ENCODE measurements at places on chromosomes 2 and 18.

DNA sequence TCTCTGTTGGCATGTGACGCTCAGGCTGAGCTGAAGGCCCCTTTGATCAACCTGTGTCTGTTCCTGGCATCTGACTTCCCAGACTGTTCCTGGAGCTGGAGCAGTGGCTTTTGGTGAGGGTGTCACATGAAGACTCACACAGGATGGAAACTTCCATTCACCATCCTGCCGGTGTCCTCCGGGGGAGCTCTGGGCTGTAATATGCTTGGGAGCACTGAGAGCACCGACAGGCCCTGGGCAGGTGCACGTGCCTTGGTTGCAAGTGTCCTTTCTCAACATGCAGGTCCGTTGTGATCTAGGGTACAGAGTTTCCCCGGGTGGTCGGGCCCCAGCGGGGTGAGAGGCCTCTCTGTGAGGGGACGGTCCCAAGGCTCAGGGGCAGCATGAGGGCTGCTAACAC, 24.8 kb upstream of the GBX2 start:
- no peak for DNase-seq

DNA sequence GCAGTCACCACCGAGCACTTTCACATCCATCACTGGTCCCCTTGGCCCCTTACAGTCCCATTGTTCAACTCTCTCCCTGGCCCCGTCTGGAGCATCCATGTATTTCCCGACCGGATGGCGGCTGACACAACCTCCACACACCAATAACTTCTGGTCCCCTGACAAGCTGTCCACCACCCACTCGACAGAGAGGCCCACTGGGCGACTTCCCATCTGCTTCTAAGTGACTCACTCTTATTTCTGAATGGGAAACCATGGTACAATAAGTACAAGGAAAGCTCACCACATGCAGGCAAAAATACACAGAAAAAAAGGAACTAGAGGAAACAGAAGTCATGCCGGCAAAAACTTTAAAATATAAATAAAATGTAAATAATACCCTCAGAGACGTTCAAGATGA, 82.9 kb upstream of the RAB12 start:
- no peak for DNase-seq

DNA sequence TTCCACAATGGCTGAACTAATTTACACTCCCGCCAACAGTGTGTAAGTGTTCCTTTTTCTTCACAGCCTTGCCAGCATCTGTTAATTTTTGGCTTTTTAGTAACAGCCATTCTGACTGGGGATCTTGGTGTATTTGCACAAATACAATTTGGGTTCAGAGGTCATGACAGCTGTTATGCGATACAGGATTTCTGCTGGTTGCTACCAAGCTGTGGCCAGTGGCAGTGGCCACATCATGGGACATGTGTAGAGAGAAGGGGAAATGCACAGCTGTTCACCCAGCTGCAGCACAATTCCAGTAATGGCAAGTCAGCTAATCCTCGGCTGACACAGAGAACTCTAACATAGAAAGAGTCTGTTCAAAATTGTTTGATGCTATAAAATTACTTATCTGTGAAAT, 21.0 kb upstream of the SELENOI start:
- DNase-seq, result no peak

GRCh38 chr2:234694244-234695013, 197.5 kb upstream of the ARL4C start:
- no peak for DNase-seq

DNA sequence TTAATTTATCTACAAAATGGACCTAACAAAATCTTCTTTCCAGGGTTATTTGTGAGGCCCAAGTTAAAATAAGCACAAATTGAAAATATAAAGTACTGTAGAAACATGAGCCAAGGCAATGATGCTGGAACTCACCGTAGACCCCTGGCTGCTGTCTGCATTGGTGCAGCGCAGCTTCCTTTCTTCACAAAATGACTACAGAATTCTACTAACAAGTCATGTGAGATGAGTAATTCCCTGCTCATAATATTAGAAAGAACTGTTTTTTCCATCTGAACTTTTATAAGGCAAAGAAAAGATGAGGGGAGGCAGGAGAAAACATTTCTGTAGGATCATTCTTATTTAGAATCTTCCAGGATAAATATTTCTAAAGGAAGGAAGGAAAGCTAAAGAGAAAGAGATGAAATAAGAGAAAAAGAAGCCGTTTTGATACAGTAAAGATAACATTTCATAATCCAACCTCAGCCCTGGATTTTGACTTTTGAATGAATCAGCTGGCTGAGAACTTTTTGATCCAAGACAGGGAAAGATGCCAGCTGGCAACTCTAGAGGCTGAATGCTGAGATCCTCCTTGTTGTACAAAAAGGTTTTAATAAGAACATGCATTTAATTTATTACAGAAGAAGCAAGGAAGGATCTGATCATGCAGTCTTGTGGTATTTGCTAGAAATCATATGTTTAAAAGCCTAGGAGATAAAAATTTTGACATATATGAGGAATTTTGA, 183.9 kb upstream of the KLHL14 start:
- DNase-seq, result no peak

GRCh38 chr2:9400268-9401058, 22.9 kb downstream of the ITGB1BP1 start:
- DNase-seq, result no peak
